CD8-positive, alpha-beta T cell (primary cell): ENCODE measurements at places on chromosomes 6 and 20.

GRCh38 chr6:101956961-101957360, 563.5 kb downstream of the GRIK2 start:
- DNase-seq: no peak

- DNase-seq: no peak
Observed at GRCh38 chr6:168333039-168333438, 13.5 kb upstream of the DACT2 start.

GRCh38 chr20:53896041-53896440, 174.4 kb downstream of the BCAS1 start:
- no peak for DNase-seq

- no peak for DNase-seq
Observed at GRCh38 chr6:135030532-135031178, 24.0 kb downstream of the HBS1L start.

DNA sequence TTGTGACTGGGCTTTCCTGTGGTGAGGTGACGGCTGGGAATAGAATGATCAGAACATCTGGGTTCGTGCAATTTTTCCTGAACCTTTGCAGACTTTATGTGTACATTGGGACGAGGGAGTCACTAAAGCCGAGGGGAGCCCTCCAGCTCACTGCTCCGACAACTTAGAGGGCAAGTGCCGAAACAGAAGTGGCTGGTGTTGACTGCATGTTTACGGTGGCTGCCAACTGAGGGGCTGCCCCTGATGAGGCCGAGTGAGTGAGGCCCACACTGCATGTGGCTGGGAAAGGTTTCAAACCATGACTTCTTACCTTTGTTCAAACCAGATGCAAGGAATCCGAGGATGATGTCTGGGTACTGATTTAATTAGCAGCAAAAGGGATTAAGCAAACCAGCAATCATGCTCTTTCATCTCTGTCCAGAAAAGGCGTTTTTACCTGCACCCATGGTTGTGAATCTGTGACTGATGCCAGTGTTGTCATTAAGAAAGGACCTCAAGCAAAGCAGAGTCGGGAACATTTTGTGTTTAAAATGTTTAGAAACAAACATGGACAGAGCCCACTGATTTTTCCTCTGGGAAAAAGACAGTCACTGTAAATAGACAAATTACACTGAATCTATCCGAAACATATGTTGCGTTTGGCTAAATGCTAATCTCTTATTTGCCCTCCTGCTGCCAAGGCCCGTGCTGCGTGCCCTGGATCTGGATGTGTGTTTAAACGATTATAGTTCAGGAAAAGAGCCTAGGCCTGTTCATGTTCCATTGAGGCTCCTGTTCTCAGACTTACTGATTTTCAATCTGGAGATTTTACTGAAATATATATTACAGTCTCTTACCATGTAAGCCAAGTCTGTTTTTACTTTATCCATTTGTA, 105.1 kb downstream of the UST start:
- no peak for DNase-seq

GRCh38 chr20:20174089-20174835, 121.9 kb downstream of the CFAP61 start:
- DNase-seq: no peak
